ENCODE measurements at places on chromosomes 16 and 17.
A peak's percentile ranks its signal among the peaks of the same experiment; 100 is the strongest.

DNA sequence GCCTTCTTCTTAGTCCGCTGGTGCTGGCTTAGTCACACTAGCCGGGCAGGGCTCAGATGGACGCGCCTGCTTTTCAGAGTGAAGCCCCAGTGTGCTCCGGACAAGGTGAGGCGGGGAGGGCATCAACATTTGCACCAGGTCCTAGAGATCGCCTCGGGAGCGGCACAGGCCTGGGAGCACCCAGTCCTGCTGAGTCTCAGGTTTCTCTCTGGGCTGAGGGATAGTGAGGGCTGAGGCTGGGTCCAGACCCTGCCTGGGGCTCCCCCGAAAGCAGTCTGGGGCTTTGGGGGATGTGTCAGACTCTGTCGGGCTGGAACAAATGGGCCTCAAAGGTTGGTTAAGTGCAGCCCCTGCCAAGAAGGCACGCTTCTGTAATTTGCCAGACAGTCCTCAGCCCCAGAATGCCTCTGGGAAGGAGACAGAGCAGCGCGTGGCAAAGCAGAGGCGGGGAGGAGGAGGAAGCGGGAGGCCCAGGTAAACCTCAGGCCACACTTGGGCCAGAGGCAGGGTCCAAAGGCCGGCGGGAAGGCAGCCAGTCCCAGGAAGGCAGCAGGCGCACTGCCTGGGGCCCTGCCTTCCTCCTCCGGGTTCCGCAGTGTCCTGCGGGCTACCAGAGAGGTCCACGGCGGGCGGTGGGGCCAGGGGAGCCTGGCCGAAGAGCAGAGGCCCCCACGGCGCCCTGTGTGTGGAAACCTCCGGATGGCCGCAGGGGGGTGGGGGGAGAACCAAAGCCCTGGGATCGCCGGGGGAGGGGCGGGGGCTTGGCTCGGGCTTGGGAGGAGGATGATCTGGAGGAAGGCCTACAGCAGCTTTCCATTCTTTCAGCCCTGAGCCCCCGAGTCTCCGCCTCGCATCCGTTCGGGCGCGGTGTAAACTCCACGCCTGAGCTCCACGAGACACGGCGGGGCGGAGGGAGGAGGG is 39.5 kb upstream of the ATP2A3 start:
- DNase-seq = no peak

DNA sequence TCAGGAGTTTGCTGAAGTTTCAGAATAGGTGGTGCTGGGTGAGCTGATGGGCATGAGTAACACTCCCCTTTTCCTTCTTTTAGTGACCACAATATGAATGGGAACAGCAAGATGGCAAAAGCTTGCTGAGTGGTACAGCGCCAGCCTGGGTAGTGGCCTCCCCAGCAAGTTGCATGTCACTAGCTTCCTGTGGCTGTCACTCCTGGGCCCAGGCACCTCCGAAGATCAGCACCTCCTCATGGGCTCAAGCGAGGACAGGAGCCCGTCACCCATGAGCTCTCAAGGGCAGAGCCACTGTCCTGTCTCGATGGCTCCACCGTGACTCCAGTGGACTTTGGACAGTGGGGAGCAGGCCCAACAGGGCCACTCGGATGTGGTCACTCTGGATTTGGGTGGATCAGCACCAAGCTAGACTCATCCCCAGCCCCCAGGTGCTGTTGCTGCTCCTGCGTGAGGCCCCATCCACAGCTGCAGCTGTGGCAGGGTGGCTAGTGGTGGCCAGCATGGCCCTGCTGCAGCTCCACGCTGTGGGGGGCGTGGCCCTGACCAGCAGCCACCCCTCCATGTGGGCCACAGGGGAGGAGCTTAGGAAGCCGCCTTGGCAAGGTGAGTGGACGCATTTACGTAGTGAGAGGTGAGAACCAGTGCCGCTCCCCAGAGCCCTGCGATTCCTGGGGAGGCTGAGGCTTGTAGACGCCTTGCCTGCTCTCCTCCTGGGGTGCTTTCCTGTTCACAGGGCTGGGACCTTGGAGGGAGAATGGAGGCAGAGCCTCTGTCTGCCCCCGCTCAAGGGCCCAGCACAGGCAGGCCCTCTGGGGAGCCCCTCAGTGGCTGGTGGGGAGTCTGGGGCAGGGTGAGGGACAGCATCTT is 13.6 kb upstream of the DNASE1 start:
- no peak for DNase-seq

GRCh38 chr17:38874505-38875400 is 4.9 kb downstream of the LASP1 start:
- DNase-seq = no peak

DNA sequence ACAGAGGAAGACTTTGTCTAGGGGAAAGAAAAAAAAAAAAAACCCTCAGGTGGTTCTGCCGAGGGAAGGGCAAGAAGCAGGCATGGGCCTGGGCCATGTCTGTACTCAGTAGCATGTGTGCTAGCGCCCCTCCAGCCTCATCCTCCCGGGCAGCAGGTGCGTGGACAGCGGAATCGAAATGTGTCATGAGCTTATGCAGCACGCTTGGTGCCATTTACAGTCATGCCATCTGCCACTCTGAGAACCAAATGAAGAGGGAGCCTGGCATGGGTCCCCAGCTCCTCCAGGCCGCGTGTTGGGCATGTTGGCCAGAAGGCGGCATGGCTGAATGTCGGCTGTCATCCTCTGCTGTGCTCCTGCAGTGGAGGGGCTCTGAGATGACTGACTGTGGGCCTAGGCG is 31.4 kb downstream of the CRAMP1 start:
- DNase-seq = no peak

DNA sequence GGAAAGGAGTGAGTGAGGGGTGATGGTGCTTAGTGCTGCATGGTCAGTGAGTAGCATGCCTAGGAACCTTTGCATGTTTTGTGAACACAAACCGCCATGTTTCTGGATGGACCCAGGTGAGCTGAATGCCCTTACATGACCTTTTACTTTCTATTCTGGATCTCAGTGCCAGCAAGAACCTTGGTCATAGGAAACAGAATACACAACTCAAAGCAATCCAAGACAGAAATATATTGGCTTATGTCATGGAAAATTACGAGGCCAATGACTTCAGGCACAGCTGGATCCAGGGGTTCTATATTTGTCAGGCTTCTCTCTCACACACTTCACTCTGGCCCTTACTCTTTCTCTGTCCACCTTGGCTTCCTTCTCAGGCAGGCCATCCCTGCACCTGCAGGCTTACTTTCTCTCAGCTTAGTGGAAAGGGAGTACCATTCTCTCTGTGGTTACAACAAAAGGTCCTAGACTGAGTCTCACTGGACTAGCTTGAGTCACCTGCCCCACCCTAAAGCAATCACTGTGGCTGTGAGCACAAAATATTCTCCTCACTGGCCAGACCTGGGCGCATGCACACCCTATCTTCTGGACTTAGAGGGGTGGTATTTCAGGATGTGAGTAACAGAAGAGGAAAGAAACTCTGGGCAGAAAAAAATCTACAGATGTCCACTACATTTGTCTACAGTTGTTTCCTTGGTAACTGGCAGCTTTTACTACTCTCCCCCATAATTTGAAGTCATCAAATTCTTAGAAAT is 20.4 kb upstream of the CPNE2 start:
- no peak for DNase-seq

DNA sequence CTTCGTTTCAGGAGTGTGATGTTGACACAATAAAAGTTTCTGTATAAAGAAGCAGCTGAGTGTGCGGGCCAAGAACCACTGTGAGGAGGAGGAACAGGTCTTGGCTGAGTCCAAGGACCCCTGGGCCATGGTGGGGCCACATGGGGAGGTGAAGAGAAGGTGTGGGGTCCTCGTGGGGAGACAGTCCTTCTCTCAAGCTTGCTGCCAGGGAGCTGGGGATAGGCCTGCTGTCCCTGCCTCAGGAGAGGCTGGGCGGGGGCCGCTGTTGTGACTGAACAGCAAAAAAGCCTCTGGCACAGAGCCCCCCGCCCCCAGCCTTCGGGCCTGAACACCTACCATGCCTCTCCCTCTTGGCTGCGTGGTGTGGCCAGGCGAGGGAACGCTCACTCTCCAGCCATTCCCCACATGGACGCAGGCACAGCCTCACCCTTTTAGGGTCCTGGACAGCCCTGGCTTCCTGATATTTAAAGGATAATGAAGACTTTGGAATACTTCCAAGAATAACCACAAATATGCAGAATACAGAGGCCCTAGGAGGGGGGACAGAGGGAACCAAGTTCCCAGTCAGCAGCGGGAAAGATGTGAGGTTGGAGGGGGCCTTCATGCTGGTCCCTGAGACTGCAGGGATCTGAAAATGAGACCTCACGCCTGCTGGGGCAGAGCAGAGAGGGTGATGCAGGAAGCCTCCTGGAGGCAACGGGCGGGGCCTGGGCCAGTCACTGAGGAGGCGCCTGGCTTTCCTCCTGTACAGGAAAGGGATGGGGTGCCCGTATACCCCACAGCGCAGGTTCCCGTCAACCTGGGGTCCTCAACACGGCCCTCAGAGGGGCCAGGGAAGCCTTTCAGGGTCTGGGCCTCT is 100.0 kb upstream of the CREBBP start:
- no peak for DNase-seq

DNA sequence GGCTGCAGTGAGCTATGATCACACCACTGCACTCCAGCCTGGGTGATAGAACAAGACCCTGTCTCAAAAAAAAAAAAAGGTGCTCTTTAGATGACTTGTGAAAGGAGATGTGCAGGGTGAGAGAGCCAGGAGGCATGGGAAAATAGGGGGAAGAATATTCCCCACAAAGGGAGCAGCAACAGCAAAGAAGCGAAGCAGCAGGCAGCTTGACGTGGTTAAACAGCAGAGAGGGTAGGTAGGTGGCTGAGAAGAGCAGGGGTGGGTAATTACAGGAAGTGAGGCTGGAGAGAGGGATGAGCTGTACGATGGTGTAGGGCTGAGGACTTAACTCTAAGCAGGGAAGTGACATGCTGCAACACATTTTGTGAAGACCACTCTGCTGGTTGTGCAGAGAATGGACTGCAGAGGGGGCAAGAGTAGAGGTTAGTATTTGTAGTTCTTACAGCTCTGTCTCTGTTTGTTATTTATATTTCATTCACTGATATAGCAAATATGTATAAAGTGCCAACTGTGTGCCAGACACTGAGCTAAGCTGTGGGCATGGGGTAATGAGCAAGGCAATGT is 1.6 kb downstream of the HEATR3 start:
- DNase-seq = peak; percentile 32

DNA sequence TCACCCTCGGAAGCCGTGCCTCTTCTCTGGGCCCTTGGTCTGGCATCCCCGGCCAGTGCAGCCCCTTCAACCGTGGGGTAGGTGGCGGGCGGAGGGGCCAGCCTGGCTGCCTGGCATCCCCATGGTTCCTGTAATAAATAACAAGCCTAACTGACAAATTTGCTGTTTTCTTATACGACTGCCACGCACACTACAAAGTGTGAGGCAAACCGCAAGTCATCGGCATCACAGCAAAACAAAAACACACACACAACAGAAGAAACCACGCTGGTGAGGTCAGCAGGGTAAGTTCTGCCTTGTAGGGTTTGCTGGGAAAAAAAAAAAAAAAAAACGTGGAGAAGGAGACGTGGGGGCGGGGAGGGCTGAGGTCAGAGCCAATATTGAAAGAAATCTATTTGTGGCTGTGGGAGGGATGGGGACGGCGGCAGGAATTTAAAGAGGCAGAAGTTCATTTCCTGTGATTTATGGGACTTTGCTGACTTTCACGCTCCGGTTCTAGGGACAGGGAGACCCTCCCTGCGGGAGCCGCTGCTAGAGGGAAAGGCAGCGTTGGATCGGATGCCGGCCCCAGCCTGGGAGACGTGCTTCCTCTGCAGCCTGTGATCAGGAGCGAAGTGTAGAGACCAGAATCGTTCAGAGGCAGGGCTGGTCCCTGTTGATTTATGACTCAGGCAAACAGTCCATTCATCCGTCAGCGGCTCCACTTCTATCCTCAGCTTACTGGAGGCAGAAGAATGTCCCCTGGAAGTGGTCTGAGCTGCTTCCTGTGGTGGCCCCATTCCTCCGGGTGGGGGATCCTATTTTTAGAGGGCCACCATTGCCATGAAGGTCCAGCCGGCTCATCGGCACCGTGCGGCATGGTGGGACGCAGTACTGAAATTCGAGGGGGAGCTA is 162.8 kb downstream of the FOXL1 start:
- DNase-seq = no peak

- DNase-seq = no peak
These were observed 593.8 kb downstream of the MAF start for GRCh38 chr16:79006765-79007164.

- no peak for DNase-seq
These were observed 36.6 kb downstream of the UBE2G1 start for GRCh38 chr17:4329838-4330237.

DNA sequence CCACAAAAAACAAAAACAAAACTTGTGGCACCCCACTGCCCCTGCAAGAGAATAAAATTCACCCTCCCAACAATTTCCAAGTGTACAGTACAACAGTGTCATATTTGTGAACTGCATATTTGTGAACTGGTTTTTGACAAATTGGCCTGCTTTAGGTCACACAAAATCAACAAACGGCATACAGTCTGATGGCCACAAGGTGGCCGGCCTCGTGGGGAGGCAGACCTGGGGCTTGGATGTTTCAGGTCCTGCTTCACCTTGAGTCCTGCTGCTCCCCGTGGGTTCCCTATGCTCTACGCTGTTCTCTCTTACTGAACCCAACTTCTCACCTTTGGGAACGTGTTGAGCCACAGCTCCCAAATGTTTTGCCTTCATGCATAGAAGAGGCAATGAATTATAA is 102.2 kb downstream of the CDK5R1 start:
- DNase-seq = no peak

- no peak for DNase-seq
These were observed 30.8 kb downstream of the PLCD3 start for GRCh38 chr17:45101546-45101882.

GRCh38 chr17:1076982-1077302 is 80.0 kb downstream of the TIMM22 start:
- DNase-seq = no peak

DNA sequence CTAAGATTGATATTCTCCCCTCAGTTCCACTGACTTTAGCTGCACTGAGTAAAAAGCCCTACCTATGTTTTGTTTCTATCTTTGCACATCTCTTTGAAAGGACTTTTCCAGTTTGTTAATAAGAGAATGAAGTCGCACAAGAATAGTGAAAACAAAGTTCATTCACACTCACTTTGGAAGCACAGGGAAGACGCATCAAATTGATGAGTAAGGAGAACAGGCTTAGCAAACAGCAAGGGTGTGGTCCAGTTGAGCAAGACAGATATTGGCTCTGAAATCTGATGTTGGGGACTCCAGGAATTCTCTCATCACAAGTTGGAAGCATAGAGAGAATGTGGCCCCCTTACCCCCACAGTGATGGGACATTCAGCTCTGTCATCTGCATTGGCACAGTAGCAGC is 221.3 kb downstream of the CDH11 start:
- DNase-seq = no peak

GRCh38 chr17:20852239-20852989 is 190.4 kb downstream of the USP22 start:
- peak; percentile 18 for DNase-seq
